ENCODE measurements at places on chromosomes 7 and 10.
A peak's percentile ranks its signal among the peaks of the same experiment; 100 is the strongest.

DNA sequence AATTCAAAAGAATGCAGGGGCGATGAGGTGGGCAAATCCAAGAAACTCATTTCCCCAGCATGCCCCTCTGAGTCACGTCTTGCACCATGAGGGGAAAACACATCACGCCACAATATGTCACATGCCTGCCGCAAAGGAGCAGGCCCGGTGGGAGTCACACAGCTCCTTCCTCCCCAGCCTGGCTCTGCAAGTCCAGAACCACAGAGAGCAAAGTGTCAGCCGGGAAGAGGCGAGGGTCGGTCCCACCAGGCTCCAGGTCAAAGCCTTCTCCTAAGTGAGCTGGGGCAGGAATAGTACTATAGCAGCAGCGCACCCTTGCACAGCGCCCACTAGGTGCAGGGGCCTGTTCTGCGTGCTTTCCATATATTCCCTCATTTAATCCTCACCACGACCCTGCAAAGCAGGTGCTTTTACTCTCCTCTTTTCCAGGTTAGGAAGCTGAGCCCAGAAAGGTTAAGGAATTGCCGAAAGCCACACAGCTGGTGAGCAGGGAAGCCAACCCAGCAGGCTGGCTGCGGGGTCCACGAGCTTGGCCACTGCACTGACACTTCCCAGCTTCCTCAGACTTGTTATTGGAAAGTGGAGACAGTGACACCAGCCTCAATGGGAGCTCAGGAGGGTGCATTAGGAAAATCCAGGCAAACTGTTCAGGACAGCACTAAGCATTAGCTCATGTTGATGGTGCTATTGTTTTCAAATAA lies 94.0 kb upstream of the ZMIZ1 start:
- DNase-seq, result peak; percentile 73

- peak; percentile 100 for DNase-seq
Observed at GRCh38 chr10:132331601-132332432, at the start of gene LRRC27. LRRC27 (plus strand) TSS chr10:132332193; CDS start chr10:132333525, 1,332 bp downstream.

DNA sequence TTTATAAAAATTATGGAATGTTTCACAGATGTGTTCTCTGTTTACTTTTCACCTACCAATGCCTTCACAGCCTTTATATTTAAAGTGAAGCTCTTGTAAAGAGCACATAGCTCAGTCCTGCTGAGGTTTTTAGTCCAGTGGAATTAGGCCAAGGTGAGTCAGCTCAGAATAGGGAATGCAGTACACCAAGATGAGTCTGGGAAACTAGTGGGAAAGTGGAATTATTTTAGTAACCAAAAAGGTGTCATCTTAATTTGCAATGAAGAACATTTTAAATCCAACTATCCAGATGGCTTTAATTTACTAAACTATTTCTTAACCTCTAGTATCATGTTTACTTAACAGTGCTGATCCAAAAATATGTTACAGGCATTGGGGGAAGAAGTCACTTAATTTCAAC lies 236.3 kb upstream of the CTBP2 start:
- DNase-seq, result no peak

DNA sequence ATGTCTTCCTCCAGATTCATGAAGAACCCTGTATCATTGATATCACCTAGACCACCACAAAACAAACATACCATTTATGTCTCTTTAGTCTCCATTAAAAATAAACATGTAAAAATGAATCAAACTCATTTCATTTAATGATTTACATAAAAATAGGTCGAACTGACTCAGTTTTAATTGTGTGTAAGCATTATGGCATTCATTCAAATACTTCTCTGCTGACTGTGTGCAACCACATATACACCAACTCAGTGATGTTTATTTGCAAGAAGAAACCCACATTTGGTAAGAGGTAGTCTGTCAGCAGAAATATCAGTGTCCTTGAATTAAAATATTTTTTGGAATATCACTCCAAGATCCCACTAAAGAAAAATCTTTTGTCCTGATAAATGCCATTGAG lies 30.5 kb downstream of the ABCB1 start:
- no peak for DNase-seq

DNA sequence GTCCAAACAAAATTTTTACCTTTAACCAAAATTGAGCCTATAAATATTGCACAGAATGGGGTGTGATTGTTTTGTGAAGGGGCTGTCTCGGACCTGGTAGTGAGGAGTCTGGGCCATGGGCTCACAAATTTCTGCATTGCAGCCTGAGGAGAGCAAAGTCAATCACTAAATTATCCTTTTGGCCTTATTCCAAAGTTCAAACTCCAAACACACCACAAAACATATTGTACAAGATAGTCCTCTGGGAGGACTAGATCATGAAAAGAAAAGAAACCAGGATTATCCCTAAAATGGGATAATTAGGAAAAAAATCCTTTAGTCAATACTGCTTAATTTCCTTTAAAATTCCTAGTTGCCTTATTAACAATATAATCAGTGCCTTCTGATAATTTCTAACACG lies 115.5 kb downstream of the BUB3 start:
- DNase-seq, result no peak

GRCh38 chr7:15891151-15891881 lies 204.8 kb upstream of the MEOX2 start:
- no peak for DNase-seq

All from activated naive CD4-positive, alpha-beta T cell treated with anti-CD3 and anti-CD28 coated beads, Interleukin-2, amount 50 U/mL, for 72 hours (primary cell).